ENCODE measurements at places on chromosomes 11 and 22.

DNA sequence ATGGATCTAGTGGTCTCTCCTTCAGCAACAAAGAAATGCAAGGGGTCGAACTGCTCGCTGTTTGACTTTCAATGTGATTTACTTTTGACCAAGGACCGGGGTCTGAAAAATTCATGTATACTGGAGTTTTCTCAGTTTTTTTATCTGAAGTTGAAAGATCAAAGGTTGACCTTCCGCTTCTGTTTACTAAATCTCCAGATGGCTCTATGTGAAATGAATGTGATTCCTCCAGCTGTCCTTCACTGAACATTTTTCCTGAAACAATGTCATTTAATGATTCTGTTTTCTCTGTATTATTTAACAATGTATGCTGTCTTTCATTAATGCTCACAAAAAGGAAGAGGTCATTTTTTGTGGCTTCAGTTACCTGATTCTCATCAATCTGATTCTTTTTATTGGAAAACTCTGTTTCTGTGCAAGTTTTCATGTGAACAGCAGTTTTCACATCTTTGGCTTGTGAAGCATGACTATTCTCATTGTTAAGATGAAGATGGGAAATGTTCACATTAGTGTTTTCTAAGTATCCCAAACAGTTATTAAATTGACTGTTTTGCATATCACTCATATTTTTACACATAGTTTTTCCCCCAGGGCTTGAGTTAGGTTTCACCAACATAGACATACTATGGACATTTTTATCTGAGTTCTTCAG lies 30.0 kb downstream of the EIF3M start:
- DNase-seq = no peak

GRCh38 chr11:63532117-63532516 lies 4.5 kb upstream of the PLAAT4 start:
- no peak for DNase-seq

GRCh38 chr11:72816404-72816990 lies 2.3 kb downstream of the ATG16L2 start:
- no peak for DNase-seq

GRCh38 chr22:20526628-20527355 lies 19.4 kb downstream of the MED15 start:
- no peak for DNase-seq

DNA sequence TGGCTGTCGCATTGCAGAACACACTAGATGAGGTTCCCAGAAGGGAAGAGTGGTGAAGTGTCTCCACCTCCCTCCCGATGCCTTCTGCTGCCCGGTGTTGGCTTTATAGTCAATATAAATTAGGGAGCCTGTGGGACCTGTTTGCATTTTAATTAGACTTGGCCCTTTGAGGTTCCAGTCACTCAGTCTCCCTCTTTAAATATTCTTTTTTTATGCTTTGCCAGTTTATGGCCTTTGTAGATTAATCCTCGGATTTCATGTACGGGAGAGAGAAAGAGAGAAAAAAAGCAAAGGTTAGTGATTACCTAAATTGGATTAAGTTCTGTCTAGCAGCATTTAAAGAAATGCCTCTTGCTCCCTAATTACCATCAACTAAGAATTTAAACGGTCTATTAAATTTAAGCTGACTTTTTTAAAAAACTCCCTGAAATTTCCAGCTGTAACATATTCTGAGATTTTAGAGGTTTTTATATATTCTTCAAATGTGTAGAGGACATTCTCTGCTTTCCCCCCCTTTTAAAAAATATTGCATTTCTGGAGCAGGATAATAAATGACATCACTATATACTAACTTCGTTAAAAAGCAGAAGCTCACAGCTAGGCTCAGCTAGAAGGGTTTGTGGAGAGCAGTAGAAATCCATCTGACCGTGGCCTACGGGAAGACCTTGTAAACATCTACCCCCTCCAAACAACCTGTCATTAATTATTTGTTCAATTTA lies 84.4 kb downstream of the PRR5L start:
- DNase-seq = no peak

DNA sequence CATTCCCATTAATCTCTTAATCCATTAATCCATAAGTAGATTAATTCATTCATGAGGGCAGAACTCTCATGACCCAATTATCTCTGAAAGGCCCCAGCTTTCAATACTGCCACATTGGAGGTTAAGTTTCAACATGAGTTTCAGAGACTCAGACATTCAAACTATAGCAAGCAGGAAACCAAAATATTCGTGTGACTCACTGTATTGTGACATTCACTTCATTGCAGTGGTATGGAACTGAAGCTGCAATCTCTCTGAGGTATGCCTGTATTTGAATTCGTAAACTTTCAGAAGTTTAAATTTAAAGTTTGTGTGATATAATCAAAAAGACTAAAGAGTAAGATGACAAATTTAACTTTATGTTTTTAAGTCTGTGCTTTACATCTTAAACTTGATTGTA lies 2.9 kb upstream of the OR52J3 start:
- DNase-seq = no peak

Data from effector memory CD8-positive, alpha-beta T cell (primary cell).